Stimulated activated CD8-positive, alpha-beta memory T cell treated with anti-CD3 and anti-CD28 coated beads, Interleukin-2, amount 100 ng/mL, for 1 hour (primary cell): ENCODE measurements at places on chromosomes 6 and 20.

GRCh38 chr6:42629845-42630244 lies 66.0 kb downstream of the UBR2 start:
- no peak for DNase-seq

DNA sequence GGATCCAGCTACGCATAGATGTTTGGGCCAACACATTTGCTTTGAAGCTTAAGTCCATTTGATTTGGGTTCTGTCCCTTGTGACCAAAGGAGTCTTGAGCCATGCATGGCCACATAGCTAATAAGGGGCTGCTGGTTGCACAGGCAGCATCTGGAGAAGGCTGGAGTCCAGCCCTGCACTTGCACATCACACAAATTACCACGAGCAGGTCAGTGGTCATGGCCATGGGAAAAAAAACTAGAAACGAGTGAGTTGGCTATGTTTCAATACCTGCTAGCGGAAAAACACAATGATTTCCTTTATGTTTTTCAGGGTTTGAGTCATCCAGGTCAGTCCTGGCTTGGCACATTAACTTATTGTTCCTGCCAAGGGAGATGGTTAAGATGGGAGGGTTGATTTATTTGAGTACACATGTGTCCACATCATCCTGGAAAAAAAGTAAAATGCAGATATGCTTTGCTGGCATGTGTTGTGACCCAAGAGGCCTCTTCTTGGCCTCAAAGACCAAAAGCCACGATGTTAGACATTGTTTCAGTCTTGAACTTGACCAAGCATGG lies 5.6 kb upstream of the STX16 start:
- no peak for DNase-seq

DNA sequence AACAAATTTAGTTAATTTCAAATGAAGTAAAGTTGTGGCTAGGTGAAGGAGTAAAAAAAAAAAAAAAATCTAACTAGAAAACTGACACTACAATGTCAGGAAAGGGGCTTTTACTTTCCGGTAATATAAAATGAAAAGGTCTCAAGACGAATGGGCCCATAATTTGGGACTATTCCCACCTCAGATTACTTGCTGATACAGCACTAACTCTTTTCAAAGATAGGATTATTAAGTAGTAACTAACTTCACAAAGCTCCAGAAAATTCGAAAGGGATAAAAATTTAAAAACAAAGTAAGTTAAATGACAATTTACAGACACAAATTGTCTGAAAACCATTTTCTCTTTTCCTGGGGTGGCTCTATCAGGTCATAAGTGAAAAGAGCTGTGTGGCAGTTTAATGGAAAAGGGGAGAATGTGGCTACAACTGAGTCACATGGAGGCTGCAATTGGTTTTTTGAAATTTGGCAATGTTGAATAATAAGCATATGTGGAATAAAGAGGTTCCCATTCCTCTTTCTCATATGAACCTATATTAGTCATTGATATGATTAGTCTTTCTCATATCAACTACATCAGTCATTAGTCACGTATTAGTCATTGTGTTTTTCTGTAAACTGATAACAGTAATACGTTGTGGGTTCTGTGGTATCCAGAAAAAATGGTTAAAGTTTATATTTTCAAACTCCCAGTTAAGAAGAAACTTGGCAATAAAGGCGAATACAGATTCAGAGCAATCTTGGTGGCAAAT lies 78.0 kb downstream of the RWDD2A start:
- DNase-seq = no peak

- DNase-seq = no peak
Observed at GRCh38 chr6:125753218-125753936, 3.9 kb downstream of the HEY2 start.

GRCh38 chr6:51273228-51273961 lies 454.7 kb downstream of the TFAP2B start:
- no peak for DNase-seq

DNA sequence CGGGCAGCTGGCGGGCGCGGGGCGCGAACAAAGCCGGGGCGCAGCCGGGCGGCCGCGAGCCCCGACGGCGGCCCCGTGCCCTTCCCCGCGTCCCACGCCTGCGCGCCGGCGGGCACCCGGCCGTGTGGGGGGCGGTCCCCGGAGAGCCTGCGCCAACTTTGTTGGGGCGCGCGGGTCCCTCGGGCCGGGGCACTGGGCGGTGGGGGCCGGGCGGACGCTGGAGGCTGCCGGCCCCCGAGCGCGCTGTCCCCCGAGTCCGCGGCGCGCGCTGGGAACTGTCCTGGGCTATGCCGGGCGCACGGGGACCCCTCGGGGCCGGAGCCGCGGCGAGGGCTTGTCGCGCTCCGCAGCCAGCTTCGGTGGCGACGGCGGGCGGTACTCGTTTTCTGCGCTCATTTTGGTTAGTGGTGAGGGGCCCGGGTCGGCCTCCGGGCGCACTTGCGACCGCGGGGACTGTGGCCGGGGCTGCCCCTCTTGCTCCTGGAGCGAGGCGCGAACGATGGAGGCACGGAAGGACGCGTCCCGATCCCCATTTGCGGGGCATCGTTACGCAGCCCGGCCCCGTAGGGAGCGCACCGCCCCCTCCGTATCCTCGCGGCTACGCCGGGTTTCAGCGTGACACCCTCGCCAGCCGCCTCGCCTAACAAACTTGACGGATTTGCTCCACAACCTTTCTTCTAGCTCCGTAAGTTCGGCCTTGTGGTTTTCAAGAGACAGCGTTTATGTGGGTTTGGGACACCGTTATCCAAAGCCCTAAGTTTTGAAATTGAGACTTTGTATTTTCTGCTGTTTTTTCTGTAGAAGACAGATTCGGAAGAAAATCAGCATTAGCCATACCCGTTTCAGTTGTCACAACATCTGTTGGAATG lies 622 bp downstream of the SS18L1 start:
- no peak for DNase-seq

DNA sequence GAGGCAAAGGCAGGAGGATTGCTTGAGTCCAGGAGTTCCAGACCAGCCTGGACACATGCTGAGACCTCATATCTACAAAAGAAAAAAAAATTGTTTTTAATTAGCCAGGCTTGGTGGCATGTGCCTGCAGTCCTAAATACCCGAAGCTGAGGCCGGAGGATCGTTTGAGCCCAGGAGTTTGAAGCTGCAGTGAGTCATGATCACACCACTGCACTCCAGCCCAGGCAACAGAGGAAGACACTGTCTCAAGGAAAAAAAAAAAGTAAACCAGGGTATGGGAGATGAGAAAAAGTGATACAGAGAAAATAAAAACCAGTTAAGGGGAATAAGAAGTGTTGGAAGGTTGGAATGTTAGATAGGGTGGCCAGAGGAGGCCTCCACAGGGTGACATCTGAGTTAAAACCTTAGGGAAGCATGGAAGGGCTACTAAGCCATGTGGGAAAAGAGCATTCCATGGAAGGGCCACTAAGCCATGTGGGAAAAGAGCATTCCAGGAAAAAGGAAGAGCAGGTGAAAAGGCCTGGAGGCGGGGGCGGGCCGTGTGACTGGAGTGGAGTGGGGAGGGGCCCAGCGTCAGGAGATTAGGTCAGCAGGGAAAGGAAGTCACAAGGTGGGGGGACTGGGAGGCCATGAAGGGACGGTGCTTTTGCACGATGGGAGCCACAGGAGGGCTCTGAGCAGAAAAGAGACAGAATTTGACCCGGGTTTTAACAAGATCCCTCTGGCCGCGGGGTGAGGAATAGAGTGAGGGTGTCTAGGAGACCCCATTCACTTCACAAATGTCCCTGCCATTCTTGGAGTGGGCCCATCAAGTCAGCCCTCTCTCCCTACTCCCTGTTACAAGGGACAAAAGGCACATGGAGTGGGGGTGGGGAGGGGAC lies 18.3 kb downstream of the CPNE5 start:
- no peak for DNase-seq

GRCh38 chr6:41604006-41604405 lies 34.3 kb upstream of the MDFI start:
- no peak for DNase-seq

- DNase-seq = no peak
Observed at GRCh38 chr6:14601490-14601889, 483.9 kb downstream of the CD83 start.

- DNase-seq = no peak
Observed at GRCh38 chr6:138455746-138456400, 43.4 kb downstream of the NHSL1 start.

DNA sequence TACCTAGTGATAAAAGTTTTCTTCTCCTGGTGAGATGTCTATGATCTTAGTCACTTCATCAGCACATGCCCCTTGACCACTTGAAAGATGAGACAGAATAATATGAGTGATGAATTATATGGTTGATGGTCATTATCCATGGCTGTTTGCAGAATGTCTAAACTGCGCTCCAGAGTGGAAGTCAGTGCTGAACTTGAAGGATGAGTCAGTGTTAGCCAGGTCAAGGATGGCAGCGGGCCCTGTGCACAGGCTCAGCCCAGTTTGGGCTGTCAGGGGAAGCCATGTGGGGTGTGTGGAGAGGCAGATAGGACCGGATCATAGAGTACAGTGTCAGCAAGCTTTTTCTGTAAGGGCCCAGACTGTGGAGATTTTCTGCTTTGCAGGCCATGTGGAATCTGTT lies 67.2 kb upstream of the KIF25 start:
- no peak for DNase-seq

DNA sequence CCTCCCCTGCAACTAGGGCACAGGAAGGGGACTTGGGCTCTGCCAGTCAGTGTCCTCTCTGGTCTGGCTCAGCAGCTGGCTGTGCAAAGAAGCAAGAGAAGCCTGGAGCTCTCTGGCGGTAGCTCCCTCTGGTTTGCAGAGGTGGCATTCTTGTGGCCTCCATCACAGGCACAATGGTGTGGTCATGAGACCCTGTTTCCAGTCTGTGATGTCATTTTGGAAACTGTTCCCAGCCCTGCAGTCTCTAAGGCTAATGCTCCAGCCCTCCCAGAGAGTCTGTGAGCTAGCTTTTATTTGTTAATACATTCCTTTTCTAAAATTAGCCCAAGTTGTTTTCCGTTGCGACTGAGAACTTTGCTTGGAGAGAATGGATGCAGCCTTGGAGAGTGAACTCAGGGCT lies 69.5 kb upstream of the FOXQ1 start:
- DNase-seq = no peak

DNA sequence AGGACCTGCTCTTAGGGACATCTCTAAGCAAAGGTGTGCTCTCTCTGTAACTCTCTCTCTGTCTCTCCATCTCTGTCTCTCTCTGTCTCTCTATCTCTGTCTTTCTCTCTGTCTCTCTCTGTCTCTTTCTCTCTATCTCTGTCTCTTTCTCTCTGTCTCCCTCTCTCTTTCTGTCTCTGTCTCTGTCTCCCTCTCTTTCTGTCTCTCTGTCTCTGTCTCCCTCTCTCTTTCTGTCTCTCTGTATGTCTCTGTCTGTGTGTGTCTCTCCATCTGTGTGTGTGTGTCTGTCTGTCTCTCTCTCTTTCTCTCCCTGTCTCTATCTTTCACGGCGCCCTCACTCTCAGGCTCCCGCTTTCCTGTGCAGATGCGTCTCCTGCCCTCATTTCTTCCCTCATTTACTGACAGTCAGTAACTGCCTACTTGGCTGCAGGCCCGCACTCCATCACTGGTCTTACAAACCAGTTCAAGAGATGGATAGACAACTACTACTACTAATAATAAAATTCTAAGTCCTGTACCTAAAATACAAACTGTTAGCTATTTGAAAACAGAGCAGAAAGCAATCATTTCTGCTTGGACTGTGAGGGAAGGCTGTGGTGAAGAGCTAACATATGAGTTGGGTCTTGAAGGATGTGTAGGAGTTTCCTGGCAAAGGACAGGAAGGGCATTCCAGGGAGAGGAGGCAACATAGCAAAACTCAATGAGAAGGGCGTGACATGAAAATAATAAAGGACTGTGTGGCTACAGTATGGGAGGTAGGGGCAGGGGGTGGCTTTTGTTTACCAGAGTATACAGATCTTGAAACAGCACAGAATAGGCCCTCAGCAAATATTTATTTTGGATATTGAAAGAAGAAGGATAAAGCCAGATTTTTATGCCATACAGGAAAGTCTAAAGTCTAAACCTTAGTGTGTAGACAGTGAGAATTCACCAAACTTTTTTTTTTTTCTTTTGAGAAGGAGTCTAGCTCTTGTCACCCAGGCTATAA lies 67.8 kb upstream of the TAB2 start:
- no peak for DNase-seq
